ENCODE measurements at places on chromosomes 7 and 10.

GRCh38 chr10:60237977-60238758 is 151.5 kb downstream of the ANK3 start:
- H3K36me3 ChIP-seq, result no peaks in the 10 kb centered on the region
- peaks cover 6% of the 10 kb centered on the region for H3K4me1 ChIP-seq

- DNase-seq, result no peak
- peaks cover 12% of the 10 kb centered on the region for H3K4me1 ChIP-seq
- H3K4me3 ChIP-seq, result no peak overlapping the region
- H3K27me3 ChIP-seq, result peaks cover 18% of the 10 kb centered on the region
These were observed 33.7 kb downstream of the C10orf120 start for GRCh38 chr10:122665946-122666345.

- peak; percentile 46 for DNase-seq
- H3K27me3 ChIP-seq, result no peaks in the 10 kb centered on the region
- H3K27ac ChIP-seq, result peak overlapping the region; percentile 81
- H3K4me3 ChIP-seq, result peak overlapping the region; percentile 54
These were observed 3.2 kb downstream of the ZNF316 start for GRCh38 chr7:6640246-6640721.

GRCh38 chr10:91617072-91617609 is 15.7 kb downstream of the PPP1R3C start:
- H3K4me3 ChIP-seq, result no peak overlapping the region
- peaks cover 21% of the 10 kb centered on the region for H3K36me3 ChIP-seq
- no peak for DNase-seq
- no peaks in the 10 kb centered on the region for H3K4me1 ChIP-seq
- H3K27me3 ChIP-seq, result peaks cover 4% of the 10 kb centered on the region

DNA sequence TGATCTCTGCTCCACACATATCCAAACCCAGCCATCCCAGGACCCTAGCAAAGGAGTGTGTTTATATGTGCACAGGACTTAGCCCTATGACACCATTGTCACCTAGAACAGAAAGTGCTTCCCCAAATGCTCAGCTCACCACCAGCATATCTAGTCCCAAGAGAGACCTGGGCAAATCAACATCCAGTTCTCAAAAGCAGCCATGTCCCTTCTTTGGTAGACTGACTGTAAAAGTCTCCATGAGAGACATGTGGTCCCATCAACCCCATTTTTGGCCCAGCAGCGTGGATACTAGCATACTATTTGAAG is 20.9 kb upstream of the ARHGAP22 start:
- H3K27ac ChIP-seq, result no peak overlapping the region
- no peaks in the 10 kb centered on the region for H3K36me3 ChIP-seq
- no peak overlapping the region for H3K4me3 ChIP-seq
- H3K4me1 ChIP-seq, result no peaks in the 10 kb centered on the region

DNA sequence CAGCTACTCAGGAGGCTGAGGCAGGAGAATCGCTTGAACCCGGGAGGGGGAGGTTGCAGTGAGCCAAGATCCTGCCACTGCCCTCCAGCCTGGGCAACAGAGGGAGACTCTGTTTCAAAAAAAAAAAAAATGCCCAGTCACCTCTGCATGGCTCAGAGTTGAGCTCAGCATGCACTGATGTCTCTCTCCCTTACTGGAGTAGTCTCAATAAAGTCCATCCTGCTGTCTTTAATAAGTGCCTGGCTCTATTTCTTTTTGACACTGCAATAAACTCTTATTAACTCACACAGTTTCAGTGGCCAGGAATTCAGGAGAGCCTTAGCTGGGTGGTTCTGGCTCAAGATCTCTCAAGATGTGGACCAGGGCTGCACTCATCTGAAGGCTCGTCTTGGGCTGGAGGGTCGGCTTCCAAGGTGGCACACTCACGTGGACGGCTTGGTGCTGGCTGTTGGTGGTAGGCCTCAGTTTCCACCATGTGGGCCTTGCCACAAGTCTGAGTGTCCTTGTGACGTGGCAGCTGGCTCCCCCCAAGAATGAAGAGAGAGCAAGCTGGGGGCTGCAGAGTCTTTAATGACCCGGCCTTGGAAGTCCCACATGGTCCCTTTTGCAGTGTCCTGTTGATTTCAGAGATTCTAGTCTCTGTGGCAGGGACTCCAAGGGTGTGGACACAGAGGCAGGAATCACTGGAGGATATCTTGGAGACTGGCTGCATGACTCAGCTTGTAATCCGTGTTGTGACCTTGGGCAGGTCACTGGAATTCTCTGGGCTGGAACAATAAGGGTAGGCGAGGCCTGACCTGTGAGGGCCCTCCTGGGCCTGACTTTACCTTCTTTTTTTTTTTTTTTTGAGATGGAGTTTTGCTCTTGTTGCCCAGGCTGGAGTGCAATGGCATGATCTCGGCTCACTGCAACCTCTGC is 85.9 kb upstream of the KMT2C start:
- H3K4me1 ChIP-seq, result peaks cover 32% of the 10 kb centered on the region
- no peaks in the 10 kb centered on the region for H3K36me3 ChIP-seq
- H3K4me3 ChIP-seq, result no peak overlapping the region
- H3K27ac ChIP-seq, result no peak overlapping the region
- H3K27me3 ChIP-seq, result peaks cover 10% of the 10 kb centered on the region

- peaks cover 64% of the 10 kb centered on the region for H3K27me3 ChIP-seq
- no peak for DNase-seq
- H3K27ac ChIP-seq, result no peak overlapping the region
- peaks cover 4% of the 10 kb centered on the region for H3K4me1 ChIP-seq
- H3K36me3 ChIP-seq, result no peaks in the 10 kb centered on the region
- no peak overlapping the region for H3K4me3 ChIP-seq
These were observed 5.5 kb upstream of the PRRT4 start for GRCh38 chr7:128366986-128367385.

- H3K4me1 ChIP-seq, result no peaks in the 10 kb centered on the region
- H3K27ac ChIP-seq, result no peak overlapping the region
- H3K27me3 ChIP-seq, result peaks cover 6% of the 10 kb centered on the region
- H3K36me3 ChIP-seq, result no peaks in the 10 kb centered on the region
- no peak overlapping the region for H3K4me3 ChIP-seq
These were observed 6.0 kb upstream of the DAGLB start for GRCh38 chr7:6453734-6454133.

GRCh38 chr10:128499956-128500355 is 373.7 kb upstream of the MKI67 start:
- H3K4me3 ChIP-seq, result no peak overlapping the region
- peaks cover 16% of the 10 kb centered on the region for H3K27me3 ChIP-seq
- H3K36me3 ChIP-seq, result no peaks in the 10 kb centered on the region
- peaks cover 22% of the 10 kb centered on the region for H3K4me1 ChIP-seq
- H3K27ac ChIP-seq, result no peak overlapping the region
- no peak for DNase-seq

DNA sequence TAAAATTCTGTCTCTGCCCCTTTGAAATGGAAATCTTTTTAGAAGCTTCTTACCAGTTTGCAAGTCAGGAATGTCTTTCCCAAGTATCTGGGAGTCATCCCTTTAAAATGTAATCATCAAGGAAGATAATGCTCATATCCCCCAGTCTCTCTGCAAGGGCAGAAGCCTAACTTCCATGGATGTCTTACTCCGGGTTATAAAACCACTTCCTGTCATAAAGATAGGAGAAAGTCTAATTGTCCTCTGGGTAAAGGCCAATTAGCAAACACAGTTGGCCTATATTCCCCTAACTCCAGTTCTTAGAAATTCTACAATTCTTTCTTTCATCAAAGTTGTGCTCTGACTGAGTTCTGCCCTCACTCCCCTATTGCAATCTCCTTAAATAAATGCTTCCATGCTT is 1631.5 kb upstream of the LRRTM3 start:
- no peak for DNase-seq
- H3K36me3 ChIP-seq, result no peaks in the 10 kb centered on the region
- no peaks in the 10 kb centered on the region for H3K27me3 ChIP-seq
- H3K27ac ChIP-seq, result peak overlapping the region; percentile 29

GRCh38 chr7:52540041-52540440 is 495.4 kb upstream of the POM121L12 start:
- no peak for DNase-seq
- H3K36me3 ChIP-seq, result no peaks in the 10 kb centered on the region
- no peaks in the 10 kb centered on the region for H3K27me3 ChIP-seq
- no peaks in the 10 kb centered on the region for H3K4me1 ChIP-seq

- peaks cover 16% of the 10 kb centered on the region for H3K27me3 ChIP-seq
- H3K27ac ChIP-seq, result no peak overlapping the region
- no peaks in the 10 kb centered on the region for H3K36me3 ChIP-seq
- H3K4me1 ChIP-seq, result no peaks in the 10 kb centered on the region
- H3K4me3 ChIP-seq, result no peak overlapping the region
These were observed 21.4 kb upstream of the VOPP1 start for GRCh38 chr7:55593515-55594318.

GRCh38 chr7:33186192-33186591 is 56.8 kb downstream of the BBS9 start:
- peaks cover 33% of the 10 kb centered on the region for H3K4me1 ChIP-seq
- peaks cover 26% of the 10 kb centered on the region for H3K36me3 ChIP-seq
- no peak for DNase-seq
- H3K27ac ChIP-seq, result no peak overlapping the region
- H3K4me3 ChIP-seq, result no peak overlapping the region

GRCh38 chr7:21448974-21449373 is 21.1 kb downstream of the SP4 start:
- no peaks in the 10 kb centered on the region for H3K4me1 ChIP-seq
- H3K4me3 ChIP-seq, result no peak overlapping the region
- H3K27ac ChIP-seq, result no peak overlapping the region
- DNase-seq, result no peak
- H3K27me3 ChIP-seq, result peaks cover 4% of the 10 kb centered on the region

- peaks cover 13% of the 10 kb centered on the region for H3K27me3 ChIP-seq
- no peak overlapping the region for H3K4me3 ChIP-seq
- DNase-seq, result no peak
These were observed 18.6 kb downstream of the NPFFR1 start for GRCh38 chr10:70265032-70265689.

- no peak overlapping the region for H3K4me3 ChIP-seq
- H3K36me3 ChIP-seq, result no peaks in the 10 kb centered on the region
- H3K27me3 ChIP-seq, result peaks cover 16% of the 10 kb centered on the region
- H3K4me1 ChIP-seq, result peaks cover 67% of the 10 kb centered on the region
- H3K27ac ChIP-seq, result no peak overlapping the region
- no peak for DNase-seq
These were observed 78.7 kb upstream of the PPP2R2D start for GRCh38 chr10:131822013-131822691.

DNA sequence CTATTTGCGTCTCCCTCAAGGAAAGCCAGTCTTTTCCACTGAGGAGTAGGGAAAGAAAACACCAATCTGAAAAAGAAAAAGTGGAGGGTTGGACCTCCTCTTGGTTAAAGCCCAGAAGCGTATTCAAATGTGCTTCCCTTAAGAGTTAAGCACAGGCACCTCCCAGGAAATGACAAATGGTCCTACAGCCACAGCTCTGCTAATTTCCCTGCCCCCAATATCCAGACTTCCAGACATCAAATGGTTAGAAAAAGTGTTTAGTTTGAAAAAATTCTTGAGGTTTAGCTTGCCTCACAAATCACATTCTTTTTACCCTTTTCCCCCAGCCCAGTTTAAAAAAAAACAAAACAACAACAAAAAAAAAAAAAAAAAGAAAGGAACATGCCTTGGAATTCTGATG is 19.0 kb upstream of the COL1A2 start:
- DNase-seq, result no peak
- H3K4me1 ChIP-seq, result peaks cover 41% of the 10 kb centered on the region
- peak overlapping the region; percentile 98 for H3K27ac ChIP-seq
- H3K36me3 ChIP-seq, result peaks cover 14% of the 10 kb centered on the region
- H3K4me3 ChIP-seq, result peak overlapping the region; percentile 70

- H3K27ac ChIP-seq, result no peak overlapping the region
- no peaks in the 10 kb centered on the region for H3K36me3 ChIP-seq
- H3K4me1 ChIP-seq, result peaks cover 42% of the 10 kb centered on the region
These were observed 64.6 kb upstream of the COL13A1 start for GRCh38 chr10:69736886-69737641.

GRCh38 chr10:1687190-1687589 is 50.1 kb downstream of the ADARB2 start:
- no peak for DNase-seq
- no peak overlapping the region for H3K27ac ChIP-seq
- H3K27me3 ChIP-seq, result peaks cover 10% of the 10 kb centered on the region
- no peak overlapping the region for H3K4me3 ChIP-seq
- H3K4me1 ChIP-seq, result peaks cover 23% of the 10 kb centered on the region

DNA sequence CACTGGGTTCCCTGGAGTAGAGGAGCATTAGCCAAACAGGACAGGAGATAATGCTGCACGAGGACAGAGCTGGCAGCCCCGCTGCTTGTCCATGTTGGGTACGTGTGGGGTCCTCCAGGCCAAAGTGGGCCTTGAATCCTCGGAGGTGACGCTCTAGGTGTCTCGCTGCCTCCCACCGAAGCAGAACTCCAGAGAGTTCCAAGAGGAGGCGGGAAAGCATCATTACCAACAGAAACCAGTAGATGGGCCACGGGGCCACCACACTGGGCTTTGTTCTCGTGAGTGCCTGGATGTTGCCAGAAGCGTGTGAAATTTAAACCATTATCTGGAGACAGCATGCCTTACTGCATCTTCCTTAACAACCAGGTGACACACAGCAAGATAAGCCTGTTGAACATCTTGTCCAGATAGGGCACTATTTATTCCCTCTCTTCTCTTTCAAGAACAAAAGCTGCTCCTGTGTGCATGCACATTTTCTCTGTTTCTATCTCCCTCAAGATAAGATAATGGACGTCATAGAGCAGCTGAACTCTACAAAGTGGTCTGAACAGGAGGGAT is 56.8 kb downstream of the TNS3 start:
- H3K4me1 ChIP-seq, result peaks cover 34% of the 10 kb centered on the region
- H3K4me3 ChIP-seq, result no peak overlapping the region
- no peak overlapping the region for H3K27ac ChIP-seq
- peaks cover 3% of the 10 kb centered on the region for H3K27me3 ChIP-seq
- DNase-seq, result no peak

- no peak for DNase-seq
- H3K27ac ChIP-seq, result no peak overlapping the region
- H3K4me1 ChIP-seq, result peaks cover 43% of the 10 kb centered on the region
- peaks cover 5% of the 10 kb centered on the region for H3K36me3 ChIP-seq
- H3K27me3 ChIP-seq, result no peaks in the 10 kb centered on the region
These were observed 2.7 kb downstream of the CALD1 start for GRCh38 chr7:134782121-134782623.

- H3K4me1 ChIP-seq, result peaks cover 49% of the 10 kb centered on the region
- no peak for DNase-seq
- no peak overlapping the region for H3K4me3 ChIP-seq
These were observed 48.2 kb upstream of the ZMIZ1 start for GRCh38 chr10:79020605-79021004.

GRCh38 chr7:95632609-95633008 is 36.3 kb upstream of the PDK4 start:
- no peak for DNase-seq
- peaks cover 28% of the 10 kb centered on the region for H3K4me1 ChIP-seq
- no peak overlapping the region for H3K27ac ChIP-seq
- H3K27me3 ChIP-seq, result no peaks in the 10 kb centered on the region

GRCh38 chr7:137020351-137020750 is 151.9 kb downstream of the CHRM2 start:
- no peak overlapping the region for H3K27ac ChIP-seq
- no peak overlapping the region for H3K4me3 ChIP-seq
- peaks cover 3% of the 10 kb centered on the region for H3K27me3 ChIP-seq
- H3K36me3 ChIP-seq, result no peaks in the 10 kb centered on the region
- H3K4me1 ChIP-seq, result no peaks in the 10 kb centered on the region
- DNase-seq, result no peak

- no peak overlapping the region for H3K27ac ChIP-seq
- no peak for DNase-seq
These were observed 655 bp downstream of the SP8 start for GRCh38 chr7:20786049-20786412.

GRCh38 chr7:113752289-113752688 is 166.5 kb downstream of the PPP1R3A start:
- no peaks in the 10 kb centered on the region for H3K4me1 ChIP-seq
- DNase-seq, result no peak
- no peak overlapping the region for H3K4me3 ChIP-seq
- H3K27me3 ChIP-seq, result no peaks in the 10 kb centered on the region
- no peak overlapping the region for H3K27ac ChIP-seq
- no peaks in the 10 kb centered on the region for H3K36me3 ChIP-seq

All from nephron progenitor cell (in vitro differentiated cells).